ENCODE measurements at places on chromosomes 1 and 21.

DNA sequence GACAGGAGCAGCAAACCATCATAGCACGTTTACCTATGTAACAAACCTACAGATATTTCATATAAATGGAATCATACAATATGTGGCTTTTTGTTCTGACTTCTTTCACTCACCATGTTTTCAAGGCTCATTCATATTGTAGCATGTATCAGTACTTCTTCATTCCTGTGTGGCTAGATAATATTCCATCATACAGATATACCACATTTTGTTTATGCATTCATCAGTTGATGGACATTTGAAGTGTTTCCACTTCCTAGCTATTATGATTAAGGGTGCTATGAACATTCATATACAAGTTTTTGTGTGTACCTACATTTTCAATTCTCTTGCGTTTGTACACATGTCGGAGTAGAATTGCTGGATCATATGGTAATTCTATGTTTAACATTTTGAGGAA lies 90.1 kb downstream of the CDC42BPA start:
- no peak for DNase-seq

DNA sequence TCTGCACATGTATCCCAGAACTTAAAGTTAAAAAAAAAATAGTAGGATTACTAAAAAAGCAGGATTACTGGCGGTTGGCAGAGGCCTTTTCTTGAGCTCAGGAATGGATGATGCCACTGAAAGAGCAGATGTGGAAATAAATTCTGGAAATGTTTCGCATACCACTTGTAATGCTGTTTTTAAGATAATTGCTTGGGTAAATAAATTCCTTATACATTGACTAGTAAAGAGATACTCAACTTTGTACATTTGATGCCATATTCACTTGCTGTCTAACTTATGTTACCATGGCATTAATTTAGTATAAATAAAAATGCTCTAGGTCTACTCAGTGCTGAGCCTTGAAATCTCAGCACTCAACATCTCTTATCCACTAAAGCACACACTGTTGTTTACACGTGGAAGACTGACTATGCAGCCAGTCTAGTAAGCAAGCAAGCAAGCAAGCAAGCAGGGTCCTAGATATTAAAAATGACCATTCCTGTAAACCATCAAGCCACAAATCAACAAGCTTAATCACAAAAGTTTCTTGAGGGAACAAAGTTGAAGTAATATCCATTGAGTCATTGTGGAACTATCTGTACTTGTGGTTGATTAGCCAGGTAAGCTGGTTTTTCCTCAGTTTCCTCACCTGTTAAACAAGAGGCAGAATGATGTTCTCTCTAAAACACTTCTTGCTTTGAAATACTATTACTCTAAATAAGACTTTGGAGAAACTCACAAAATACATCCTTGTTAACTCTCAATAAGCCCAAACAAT lies 1.7 kb upstream of the RASAL2 start:
- no peak for DNase-seq

GRCh38 chr21:14757533-14758327 lies 211.6 kb upstream of the SAMSN1 start:
- DNase-seq: no peak

DNA sequence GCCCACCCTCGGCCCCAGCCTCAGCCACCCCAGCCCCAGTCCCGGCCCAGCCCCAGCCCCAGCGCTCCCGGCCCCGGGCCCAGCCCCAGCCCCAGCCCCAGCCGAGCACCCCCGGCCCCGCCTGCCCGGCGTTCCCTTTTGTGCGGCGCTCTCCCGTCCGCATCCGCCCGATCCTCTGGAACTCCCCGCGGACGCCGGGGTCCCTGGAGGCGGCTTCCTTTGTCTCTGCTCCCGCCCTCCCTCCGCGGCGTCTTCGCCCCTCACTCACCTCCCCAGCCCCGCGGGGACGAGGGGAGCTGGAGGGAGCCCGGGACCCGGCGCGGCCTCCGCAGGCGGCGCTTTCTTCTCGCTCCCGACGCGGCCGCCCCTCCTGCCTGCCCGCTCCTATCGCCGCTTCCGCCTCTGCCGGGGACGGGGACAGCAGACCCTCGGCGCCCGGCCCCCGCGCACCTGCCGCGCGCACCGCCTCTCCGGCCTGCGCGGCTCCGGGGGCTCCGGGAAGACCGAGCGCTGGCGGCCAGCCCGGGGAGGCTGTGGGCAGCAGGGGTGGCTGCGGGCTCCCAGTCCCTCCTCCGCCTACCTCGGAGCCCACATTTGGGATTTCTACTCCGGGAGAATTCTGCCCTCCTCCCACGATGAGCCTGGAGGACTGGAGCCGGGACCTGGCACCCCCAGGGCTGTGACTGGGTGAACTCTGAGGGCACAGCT lies 14.0 kb downstream of the AGRN start:
- DNase-seq: no peak

- no peak for DNase-seq
These were observed 24.2 kb upstream of the PHGDH start for GRCh38 chr1:119687434-119688079.

DNA sequence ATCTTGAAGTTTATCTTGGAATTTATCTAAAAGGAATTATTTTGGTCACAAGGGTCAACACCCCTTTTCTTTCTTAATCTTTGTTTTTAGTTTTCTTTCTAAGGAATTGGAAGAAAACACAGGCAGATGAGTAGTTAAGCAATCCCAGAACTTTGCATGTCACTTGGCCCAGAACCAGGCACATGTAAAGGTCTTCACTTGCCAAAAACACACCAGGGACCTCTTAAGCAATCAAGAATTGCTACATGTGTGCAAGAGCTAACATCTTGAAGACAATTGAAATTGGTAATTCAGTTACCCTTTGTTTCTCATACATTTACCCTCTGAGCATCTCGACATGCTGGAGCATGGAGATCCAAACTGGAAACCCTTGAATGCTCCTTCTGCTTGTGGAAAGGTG lies 114.2 kb downstream of the ZC3H11B start:
- no peak for DNase-seq

DNA sequence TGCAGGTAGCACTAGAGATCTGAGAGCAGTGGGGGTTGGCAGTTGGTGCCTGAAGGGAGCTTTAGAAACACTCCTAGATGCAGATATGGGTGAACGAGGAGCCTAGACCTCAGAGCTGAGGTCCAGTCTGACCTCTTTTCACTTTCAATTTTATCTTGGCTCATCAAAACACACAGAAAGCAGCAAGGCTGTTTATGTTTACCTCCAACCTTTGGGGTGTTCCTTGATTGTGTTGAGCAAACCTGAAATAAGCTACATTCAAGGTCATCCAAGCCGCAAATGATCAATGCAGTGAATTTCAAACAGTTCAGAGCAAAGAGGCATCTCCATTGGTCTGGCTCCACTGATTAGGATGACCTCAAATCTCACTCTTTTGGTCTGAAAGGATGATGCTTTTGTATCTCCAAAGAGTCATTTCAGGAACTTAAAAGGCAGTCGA lies 1.3 kb downstream of the LY9 start:
- DNase-seq: no peak

DNA sequence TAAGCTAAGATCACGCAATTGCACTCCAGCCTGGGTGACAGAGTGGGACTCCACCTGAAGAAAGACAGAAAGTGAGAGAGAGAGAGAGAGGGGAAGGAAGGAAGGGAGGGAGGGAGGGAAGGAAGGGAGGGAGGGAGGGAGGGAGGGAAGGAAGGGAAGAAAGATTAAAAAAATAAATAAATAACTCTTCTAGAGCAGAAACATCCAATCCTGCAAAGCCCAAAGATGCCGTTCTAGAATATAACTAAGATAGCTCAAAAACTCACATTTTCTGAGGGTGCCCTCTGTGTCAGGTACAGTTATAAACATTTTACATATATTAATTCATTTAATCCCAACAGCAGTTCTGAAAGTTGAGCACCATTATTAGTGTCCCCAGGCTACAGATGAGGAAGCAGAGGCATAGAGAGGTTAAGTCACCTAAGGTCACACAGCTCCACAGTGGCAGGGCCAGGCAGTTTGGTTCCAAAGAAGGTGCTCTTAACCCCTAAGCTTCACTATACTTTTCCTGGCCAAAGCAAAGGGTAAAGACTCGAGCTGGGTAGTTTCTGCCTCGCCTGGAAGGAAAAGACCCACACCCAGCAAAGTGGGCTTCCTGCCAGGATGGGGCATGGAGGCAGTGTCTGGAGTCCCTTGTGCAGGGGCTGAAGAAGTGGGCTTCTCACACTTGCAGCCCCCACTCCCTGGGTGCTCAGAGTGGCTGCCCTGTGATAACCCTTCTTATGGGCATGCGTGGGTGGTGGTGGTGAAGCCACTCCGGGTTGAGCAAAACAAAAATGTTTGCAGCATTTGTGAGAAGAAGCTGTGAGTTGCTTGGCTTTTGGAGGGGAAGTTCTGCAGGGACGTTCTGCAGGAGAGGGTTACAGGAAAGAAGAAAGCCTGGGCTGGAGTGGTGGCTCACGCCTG lies 7.9 kb upstream of the PIK3CD start:
- no peak for DNase-seq

- peak; percentile 76 for DNase-seq
These were observed 88.7 kb upstream of the IFFO2 start for GRCh38 chr1:19044975-19045831.

DNA sequence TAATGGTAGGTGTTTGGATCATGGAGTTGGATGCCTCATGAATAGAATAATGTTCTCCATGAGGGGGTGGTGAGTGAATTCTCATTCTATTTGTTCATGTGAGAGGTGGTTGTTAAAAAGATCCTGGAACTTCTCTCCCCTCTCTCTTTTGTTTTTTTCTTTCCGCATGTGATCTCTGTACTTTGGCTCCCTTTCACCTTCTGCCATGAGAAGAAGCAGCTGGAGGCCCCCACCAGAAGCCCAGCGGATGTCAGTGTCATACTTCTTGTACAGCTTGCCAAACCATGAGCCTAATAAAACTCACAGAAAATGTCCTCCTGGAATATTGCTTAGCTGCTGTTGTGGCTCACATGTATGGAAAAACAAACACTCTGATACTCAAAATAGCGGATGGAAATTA lies 1212.3 kb upstream of the NCAM2 start:
- no peak for DNase-seq

GRCh38 chr1:205534444-205534985 lies 30.0 kb downstream of the CDK18 start:
- DNase-seq: no peak

- no peak for DNase-seq
These were observed 7.8 kb upstream of the SLC6A9 start for GRCh38 chr1:44038876-44039657.

GRCh38 chr1:181604482-181605249 lies 121.3 kb downstream of the CACNA1E start:
- no peak for DNase-seq

- no peak for DNase-seq
These were observed 31.7 kb upstream of the RALGPS2 start for GRCh38 chr1:178693366-178693765.

- no peak for DNase-seq
These were observed 30.8 kb downstream of the KCNA3 start for GRCh38 chr1:110643879-110644472.

DNA sequence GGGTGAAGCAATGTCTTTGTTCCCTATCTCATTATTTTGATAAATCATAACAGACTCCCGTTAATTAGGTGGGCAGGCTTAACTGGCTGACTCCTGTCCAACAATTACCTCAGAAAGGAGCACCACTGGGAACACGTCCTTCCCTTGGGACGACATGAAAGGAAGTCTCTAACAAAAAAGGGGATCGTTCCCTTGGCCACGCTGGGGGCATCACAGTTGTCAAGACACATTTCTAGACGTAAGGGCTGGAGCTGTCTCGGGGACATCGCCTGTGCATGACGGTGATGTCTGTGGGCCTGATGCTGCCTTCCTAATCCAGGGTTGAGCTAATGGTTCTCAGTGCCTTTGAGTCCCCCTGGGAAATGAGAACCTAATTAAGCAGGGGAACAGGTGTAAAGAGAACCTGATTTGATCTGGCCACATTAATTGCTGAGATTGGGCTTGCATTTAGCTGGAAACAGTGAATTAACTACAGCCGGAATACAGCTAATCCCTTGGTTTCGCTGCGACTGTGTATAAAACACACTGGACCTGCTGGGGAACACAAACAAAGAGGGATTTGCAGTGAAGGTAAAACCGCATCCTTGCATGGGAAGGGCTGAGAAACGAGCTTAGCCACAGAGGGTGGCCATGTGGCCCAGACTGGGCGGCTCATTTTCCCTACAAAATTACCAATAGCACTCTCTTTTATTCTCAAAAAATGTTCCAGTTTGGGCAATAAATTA lies 111.8 kb downstream of the MRPS6 start:
- no peak for DNase-seq

Data from COLO829 (cell line).